Tibial nerve (tissue), 4 donors: ENCODE measurements at places on chromosomes 3 and 15.

DNA sequence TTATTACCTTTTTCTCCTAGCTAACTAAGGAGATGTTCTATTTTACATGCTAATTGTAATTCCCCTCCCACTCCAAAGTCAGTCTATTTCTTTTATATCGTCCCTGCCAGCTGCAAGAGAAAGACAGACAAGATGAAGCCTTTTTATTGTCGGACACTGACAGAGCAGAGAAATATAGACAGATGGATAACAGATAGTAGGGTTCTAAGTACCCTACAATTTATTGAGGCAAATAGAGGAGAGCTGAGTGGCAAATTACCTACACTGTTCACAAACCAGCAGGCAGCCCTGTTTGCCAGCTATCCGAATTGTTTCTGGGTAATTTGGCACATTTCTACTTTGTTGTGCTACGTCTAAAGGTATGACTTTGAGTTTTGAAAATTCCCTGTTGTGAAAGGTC, 392.3 kb upstream of the ZNF717 start:
- H3K4me1 ChIP-seq = no peaks in the 10 kb centered on the region
- no peak overlapping the region for H3K27ac ChIP-seq
- no peak overlapping the region for H3K4me3 ChIP-seq
- no peak for DNase-seq
- no peaks in the 10 kb centered on the region for H3K27me3 ChIP-seq

GRCh38 chr3:177333533-177334520, 136.5 kb upstream of the TBL1XR1 start:
- H3K36me3 ChIP-seq = no peaks in the 10 kb centered on the region
- H3K27me3 ChIP-seq = no peaks in the 10 kb centered on the region
- peak overlapping the region; percentile 52 for H3K27ac ChIP-seq
- peak; percentile 18 for DNase-seq
- H3K4me1 ChIP-seq = peaks cover 47% of the 10 kb centered on the region

DNA sequence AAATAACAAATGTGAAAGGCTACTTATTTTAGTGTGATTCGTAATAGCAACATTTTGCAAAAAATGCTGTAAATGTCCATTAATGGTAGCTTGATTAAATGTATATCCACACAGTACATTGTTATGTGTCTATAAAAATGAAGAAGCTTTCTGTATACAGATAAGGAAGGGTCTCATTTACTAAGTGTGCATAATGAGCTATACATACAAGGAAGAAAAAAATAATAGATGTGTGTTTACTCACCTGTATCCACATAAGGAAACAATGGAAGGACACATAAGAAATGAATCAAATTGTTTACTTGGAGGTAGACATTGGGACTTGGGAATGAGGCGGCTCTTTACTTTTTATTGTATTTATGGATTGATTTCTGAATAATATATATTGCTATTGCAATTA, 34.9 kb downstream of the MED12L start:
- no peak overlapping the region for H3K4me3 ChIP-seq
- H3K27me3 ChIP-seq = no peaks in the 10 kb centered on the region
- H3K36me3 ChIP-seq = no peaks in the 10 kb centered on the region

DNA sequence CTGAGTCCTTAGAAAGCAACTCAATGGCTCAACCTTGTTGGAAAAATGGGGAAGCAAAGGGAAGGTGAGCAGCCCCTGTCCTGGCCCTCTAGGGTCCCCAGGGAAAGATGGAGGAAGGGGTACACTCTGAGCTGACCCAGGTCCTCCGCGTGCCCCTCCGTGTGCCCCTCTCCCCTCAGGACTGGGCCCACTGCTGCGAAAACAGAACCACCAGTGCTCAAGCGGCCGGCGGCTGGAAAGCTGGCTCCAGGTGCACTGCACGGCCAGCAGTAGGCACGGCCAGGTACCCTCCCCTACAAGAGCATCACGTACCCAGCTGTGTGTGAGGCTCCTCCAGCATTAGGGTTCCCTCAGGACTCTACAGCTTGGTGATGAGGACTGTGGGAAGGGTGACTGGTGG, 26.3 kb downstream of the RAB43 start:
- H3K27me3 ChIP-seq = no peaks in the 10 kb centered on the region
- H3K36me3 ChIP-seq = peaks cover 76% of the 10 kb centered on the region
- H3K4me1 ChIP-seq = no peaks in the 10 kb centered on the region
- no peak overlapping the region for H3K4me3 ChIP-seq
- DNase-seq = no peak
- H3K27ac ChIP-seq = no peak overlapping the region

GRCh38 chr3:191328962-191329653, at the start of gene CCDC50:
Gene CCDC50 (plus strand): TSS chr3:191329394. CDS start chr3:191329675, 281 bp downstream.
- no peaks in the 10 kb centered on the region for H3K36me3 ChIP-seq
- peak within 1 kb of the TSS; percentile 93 for H3K27ac ChIP-seq
- H3K27me3 ChIP-seq = no peaks in the 10 kb centered on the region
- H3K4me3 ChIP-seq = peak within 1 kb of the TSS; percentile 88

GRCh38 chr3:189365609-189366564, 194.1 kb downstream of the TPRG1 start:
- no peaks in the 10 kb centered on the region for H3K36me3 ChIP-seq
- no peak overlapping the region for H3K4me3 ChIP-seq
- no peaks in the 10 kb centered on the region for H3K27me3 ChIP-seq
- H3K4me1 ChIP-seq = peaks cover 8% of the 10 kb centered on the region

GRCh38 chr3:129046037-129046731, 14.4 kb upstream of the GP9 start:
- no peaks in the 10 kb centered on the region for H3K27me3 ChIP-seq
- H3K4me1 ChIP-seq = peaks cover 9% of the 10 kb centered on the region

GRCh38 chr3:105639131-105639530, 229.7 kb downstream of the CBLB start:
- no peaks in the 10 kb centered on the region for H3K36me3 ChIP-seq
- no peak for DNase-seq
- no peaks in the 10 kb centered on the region for H3K4me1 ChIP-seq
- no peaks in the 10 kb centered on the region for H3K27me3 ChIP-seq
